ENCODE measurements at places on chromosomes 5 and 9.

DNA sequence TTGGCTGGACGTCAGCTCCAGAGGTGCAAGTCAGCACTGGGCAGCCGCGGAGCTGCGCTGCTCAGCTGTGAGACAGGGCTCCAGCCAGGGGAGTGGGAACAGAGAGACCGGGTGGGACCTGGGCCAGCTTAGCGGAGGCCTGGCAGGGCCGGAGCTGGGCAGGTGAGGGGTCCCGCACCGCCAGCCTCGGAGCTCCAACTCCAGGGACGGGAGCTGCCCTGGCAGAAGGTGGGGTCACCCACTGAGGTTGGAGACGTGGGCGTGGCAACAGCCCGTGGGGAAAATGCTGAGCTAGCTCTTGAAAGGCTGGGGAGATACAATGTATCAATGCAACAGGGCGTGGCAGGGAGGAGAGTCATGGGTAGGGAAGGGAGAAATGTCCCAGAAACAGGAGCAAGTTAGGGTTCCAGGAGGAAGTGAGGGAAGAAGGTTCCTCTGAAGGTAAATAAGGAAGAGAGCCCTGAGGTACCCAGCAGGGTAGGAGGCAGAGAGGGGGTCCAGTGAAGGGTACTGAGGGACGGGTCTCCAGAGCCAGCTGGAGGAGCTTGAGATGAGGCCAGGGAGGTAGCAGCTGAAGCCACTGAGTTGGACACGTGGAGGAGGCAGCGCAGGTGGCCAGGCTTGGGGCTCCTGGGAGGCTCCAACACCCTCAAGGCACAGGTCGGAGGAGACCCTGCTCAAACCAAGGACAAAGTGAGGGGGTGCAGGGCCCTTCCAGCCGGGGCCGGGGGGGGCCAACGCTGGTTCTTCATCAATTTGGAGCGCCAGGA, 736 bp upstream of the NKD2 start:
- DNase-seq = no peak

DNA sequence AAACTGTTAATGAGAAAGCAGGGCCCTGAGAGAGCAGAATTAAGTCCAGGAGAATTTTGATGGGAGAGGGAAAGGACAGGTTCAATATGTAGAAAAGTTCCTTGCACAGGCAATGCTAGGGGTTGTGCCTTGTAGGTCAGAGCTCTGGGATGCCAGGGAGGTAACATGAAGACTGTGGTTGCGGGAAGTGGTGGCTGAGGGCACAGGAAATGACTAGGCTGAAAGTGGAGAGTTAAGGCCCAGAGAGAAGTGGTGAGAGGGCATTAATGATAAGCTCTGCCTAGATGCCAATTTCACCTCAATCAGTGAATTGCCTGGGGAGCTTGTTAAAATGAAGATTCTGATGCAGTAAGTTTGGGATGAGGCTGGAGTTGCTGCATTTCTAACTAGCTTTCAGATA, 31.5 kb upstream of the PPP3R2 start:
- no peak for DNase-seq

DNA sequence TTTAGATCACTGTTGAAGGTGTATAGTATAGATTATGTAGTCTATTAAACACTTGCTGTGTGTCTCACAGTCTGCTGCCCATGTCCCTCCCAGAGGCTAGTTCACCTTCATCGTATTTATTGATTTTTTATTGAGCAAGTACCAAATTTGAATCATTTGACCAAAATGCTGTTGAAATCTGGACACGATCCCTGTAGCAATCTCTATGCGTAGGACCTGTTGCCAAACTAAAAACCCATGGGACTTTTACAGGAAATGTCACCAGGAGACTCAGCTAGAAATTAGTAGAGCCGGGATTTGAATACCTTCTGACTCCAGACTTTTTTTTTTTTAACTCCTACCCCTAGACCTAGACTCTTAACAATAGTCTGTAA, 17.5 kb downstream of the SLC31A1 start:
- no peak for DNase-seq

- peak; percentile 17 for DNase-seq
These were observed 33.0 kb downstream of the LMNB1 start for GRCh38 chr5:126809916-126810315.

GRCh38 chr5:174482607-174483024, 241.8 kb upstream of the MSX2 start:
- DNase-seq = no peak

All from bronchial epithelial cell (primary cell).